ENCODE measurements at places on chromosomes 7 and 10. TPM values are rescaled to one million over a fixed set of nuclear protein-coding genes. Genes with fewer than 3 reads are reported as not detected.

The OR2A5 gene
- total RNA-seq = not detected

The UNC5B gene
- total RNA-seq = 46.3 TPM

The AFAP1L2 gene
- total RNA-seq = 0.05 TPM

The LRRD1 gene
- 0.30 TPM for total RNA-seq

The BMPER gene
- total RNA-seq = 34.0 TPM

The SFTPA1 gene
- total RNA-seq = not detected

The CTAGE15 gene
- total RNA-seq = not detected

The SERPINE1 gene
- 2,093 TPM for total RNA-seq

The IGFBP3 gene
- 1,139 TPM for total RNA-seq

The IL15RA gene
- 1.5 TPM for total RNA-seq

The TMEM139 gene
- not detected for total RNA-seq

The DPCD gene
- 44.2 TPM for total RNA-seq

The ALKBH4 gene
- total RNA-seq = 15.7 TPM

The CPEB3 gene
- total RNA-seq = 0.92 TPM

The PRKCQ gene
- total RNA-seq = 0.55 TPM

The SGPL1 gene
- total RNA-seq = 53.2 TPM

The STRIP2 gene
- 3.3 TPM for total RNA-seq

The PLAC9 gene
- total RNA-seq = 2.6 TPM

The MICU1 gene
- 57.9 TPM for total RNA-seq

The OR2A42 gene
- under 0.01 TPM for total RNA-seq

The ANKRD7 gene
- 0.97 TPM for total RNA-seq

The NUTM2D gene
- total RNA-seq = 1.2 TPM

The MUC3A gene
- total RNA-seq = not detected

The CALML3 gene
- not detected for total RNA-seq

The ATOH7 gene
- total RNA-seq = not detected

The HOXA3 gene
- 6.8 TPM for total RNA-seq

The KIF11 gene
- total RNA-seq = 2.4 TPM

The PFKFB3 gene
- total RNA-seq = 111 TPM

The CARD11 gene
- total RNA-seq = 2.8 TPM

The PDE1C gene
- 0.74 TPM for total RNA-seq

The PAPSS2 gene
- total RNA-seq = 233 TPM

The ASB10 gene
- not detected for total RNA-seq

The EIF3B gene
- 273 TPM for total RNA-seq

The ZCCHC24 gene
- 24.5 TPM for total RNA-seq

The LMTK2 gene
- total RNA-seq = 8.3 TPM

The HERC4 gene
- 123 TPM for total RNA-seq

The GPR158 gene
- 0.05 TPM for total RNA-seq

The IDI2 gene
- total RNA-seq = not detected

The ACTL6B gene
- total RNA-seq = not detected

The RNF32 gene
- total RNA-seq = 0.69 TPM

The SLC29A3 gene
- 0.89 TPM for total RNA-seq

The ASZ1 gene
- not detected for total RNA-seq

The CABCOCO1 gene
- 0.18 TPM for total RNA-seq

The NME8 gene
- not detected for total RNA-seq

The EBLN1 gene
- total RNA-seq = not detected

The GSDME gene
- total RNA-seq = 62.7 TPM

The TRIM4 gene
- 28.3 TPM for total RNA-seq

The CREB3L2 gene
- 38.6 TPM for total RNA-seq

The RBM48 gene
- total RNA-seq = 8.0 TPM

The GSTO2 gene
- 2.6 TPM for total RNA-seq
